ENCODE measurements at places on chromosomes 11 and 22. TPM values are rescaled to one million over a fixed set of nuclear protein-coding genes. Genes with fewer than 3 reads are reported as not detected.

Gene HBE1
- not detected for total RNA-seq

Gene TEX12
- 0.95 TPM for total RNA-seq

Gene MPZL3
- total RNA-seq = 0.52 TPM

Gene SLCO2B1
- 95.3 TPM for total RNA-seq

Gene OR8A1
- not detected for total RNA-seq

Gene GRIK4
- not detected for total RNA-seq

Gene ST14
- 6.0 TPM for total RNA-seq

Gene RTN4R
- total RNA-seq = 0.19 TPM

Gene SLC22A6
- total RNA-seq = not detected

Gene OR2D2
- not detected for total RNA-seq

Gene ACRV1
- total RNA-seq = not detected

Gene CFAP300
- total RNA-seq = 6.9 TPM

Gene CTSC
- total RNA-seq = 105 TPM

Gene APLP2
- total RNA-seq = 350 TPM

Gene UBE2L6
- total RNA-seq = 56.9 TPM

Gene MN1
- 22.9 TPM for total RNA-seq

Gene TMEM86A
- 4.0 TPM for total RNA-seq

Gene OTOG
- total RNA-seq = not detected

Gene OR52A1
- not detected for total RNA-seq

Gene SERPIND1
- not detected for total RNA-seq

Gene FHIP1B
- 20.5 TPM for total RNA-seq

Gene CSF2RB
- 10.5 TPM for total RNA-seq

Gene HMGXB4
- 16.1 TPM for total RNA-seq

Gene PANX3
- total RNA-seq = not detected

Gene ADAMTS8
- total RNA-seq = 0.86 TPM

All from posterior vena cava (tissue), 2 donors.